EL (cell line): ENCODE measurements at places on chromosomes 6 and 20.

DNA sequence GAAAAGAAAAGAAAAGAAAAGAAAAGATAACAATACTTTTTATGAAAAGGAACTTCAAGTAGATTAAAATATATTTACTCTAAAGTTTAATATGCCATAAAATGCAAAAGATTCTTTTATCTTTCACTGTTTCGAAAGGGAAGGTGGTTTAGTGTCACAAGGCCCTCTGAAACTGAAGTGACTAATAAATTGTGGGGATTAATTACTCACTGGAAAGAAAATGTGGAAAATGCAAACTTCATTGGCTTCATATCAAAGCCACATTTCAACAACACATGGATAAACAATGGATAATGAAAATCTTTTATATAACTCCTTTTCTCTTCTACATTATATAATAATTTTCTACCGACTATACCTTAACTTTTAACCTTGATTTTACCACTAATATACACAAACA, 320.5 kb upstream of the RSPO3 start:
- DNase-seq = peak; percentile 13

GRCh38 chr6:4975506-4975905, 28.3 kb downstream of the RPP40 start:
- DNase-seq = no peak

DNA sequence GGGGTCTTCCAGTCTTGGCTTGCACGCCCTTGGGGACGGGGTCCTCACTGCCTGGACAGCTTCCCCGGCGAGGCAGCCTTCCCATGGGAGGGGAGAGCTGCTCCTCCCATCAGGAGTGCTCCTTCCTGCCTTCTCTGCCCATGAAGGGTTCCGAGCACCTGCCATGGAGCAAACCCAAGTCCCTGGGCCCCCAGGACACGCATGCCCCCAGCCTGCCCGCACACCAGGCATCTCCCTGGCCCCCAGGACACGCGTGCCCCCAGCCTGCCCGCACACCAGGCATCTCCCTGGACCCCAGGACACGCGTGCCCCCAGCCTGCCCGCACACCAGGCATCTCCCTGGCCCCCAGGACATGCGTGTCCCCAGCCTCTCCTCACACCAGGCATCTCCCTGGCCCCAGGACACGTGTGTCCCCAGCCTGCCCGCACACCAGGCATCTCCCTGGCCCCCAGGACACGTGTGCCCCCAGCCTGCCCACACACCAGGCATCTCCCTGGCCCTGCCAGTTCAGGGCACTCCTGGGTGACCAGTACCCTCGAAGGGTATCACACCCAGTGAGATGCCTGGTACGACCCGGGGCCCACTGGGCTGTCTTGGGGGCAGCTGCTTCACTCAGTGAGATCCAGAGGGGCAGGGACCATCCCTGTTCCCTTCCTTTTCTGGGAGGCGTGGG, 21.7 kb downstream of the COL20A1 start:
- no peak for DNase-seq

- no peak for DNase-seq
Observed at GRCh38 chr6:19477563-19477962, 359.6 kb upstream of the ID4 start.

DNA sequence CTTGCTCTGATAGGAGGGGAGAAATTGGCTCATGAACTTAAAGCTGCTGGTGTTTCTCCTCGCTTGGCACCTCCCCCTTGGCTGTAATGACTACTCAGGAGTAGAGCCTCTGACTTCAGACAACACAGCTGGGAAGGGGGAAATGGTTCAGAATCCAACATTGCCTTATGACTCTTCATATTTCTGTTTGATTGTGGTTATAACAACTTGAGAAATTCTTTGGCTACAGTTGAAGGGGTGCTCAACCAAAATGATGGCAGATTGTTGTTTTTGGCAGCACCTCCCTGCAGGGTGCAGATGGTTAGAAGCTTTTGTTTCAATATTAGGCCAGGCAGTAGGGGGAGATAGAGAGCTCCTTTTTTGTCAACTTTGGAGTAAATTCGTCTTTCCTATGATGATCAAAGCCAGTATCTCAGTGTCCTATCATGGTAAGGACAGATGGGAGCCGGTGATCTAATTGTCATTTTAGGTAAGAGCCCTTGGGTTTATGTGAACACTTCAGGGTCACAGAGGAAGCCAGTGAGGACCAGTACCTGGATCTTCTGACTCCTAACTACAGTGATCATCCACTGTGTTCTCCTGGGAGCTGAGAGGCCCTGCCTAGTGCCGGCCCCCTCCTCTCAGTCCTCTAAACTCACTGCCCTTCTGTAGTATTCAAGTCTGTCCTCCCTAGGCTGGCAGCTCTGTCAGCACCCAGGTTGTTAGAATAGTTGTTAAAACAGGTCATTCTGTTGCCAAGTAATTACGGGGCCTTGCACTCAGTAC, 39.9 kb downstream of the RPRD1B start:
- DNase-seq = peak; percentile 96

- peak; percentile 96 for DNase-seq
Observed at GRCh38 chr6:139402876-139403386, 28.5 kb upstream of the CITED2 start.

DNA sequence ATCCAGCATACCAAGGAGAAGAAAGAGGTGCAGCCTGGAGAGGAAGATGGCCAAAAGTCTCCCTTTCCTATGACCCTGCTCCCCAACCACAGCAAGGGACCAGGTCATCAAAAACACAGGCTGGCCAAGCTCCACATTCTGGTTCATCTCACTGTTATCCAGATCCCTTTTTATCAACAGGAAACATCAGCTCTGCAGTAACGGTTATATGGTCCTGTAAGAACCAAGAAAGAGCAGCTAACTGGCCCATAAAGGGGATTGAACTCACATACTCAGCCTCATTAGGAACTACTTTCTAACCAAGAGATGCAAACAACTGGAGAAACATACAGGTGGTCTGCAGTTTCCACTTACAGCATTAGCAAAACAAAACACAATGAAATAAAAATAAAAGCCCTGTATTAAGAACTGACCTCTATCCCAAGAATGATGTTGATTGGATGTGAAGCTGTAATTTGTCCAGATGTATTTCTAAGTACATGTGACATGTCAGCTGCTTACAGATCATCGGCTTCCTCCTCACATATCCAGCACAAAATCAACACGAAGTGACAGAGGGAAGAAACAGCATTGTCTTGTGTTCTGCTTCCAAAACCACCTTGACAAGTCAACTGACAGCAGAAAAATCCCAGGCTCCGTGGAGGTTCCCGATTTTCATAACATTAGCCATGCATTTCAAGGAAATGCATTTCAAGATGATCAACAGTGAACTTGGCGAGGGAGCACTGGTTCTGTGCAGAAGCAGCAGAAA, 557.2 kb upstream of the AGPAT4 start:
- no peak for DNase-seq

DNA sequence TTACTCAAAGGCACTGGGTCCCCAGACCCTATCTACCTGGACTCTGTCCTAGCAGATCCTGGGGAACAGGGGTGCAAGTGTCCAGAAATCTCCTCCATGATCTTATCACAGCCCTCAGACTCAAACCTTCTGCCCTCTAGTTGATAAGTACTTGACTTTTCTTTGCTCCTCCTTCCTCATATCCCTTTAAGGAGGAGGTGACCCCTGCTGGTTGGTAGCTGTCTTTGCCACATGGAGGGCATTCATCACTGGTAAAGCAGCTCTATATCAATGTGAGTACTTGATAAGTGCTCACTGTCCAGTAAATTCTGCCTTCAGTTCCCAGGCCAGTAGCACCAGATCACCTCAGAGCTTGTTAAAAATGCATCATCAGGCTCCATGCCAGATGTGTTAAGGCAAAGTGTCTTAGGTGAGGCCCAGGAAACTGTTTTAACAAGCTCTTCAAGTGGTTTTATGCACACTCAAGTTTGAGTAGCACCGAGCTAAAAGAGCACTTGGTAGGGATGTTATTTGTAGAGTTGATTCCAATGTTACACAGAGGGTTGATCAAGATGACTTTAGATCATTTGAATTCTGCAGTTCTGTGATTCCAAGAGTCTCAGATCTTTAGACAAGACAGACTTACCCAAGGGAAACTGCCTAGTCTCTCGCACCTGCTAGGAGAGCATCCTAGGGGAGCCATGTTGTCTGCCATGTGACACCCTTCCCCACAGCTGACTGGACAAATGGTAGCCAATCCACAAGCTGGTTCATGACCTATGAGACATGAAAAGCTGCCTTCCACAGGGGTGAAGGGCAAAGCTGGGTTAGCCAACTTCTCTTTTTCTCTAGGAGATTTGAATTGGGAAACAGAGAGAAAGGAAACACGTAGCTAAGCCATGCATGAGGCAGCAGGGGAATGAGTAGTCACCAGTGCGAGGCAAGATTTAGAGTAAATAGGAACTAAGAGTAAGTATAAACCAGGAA, 18.6 kb downstream of the TREML2 start:
- peak; percentile 64 for DNase-seq

DNA sequence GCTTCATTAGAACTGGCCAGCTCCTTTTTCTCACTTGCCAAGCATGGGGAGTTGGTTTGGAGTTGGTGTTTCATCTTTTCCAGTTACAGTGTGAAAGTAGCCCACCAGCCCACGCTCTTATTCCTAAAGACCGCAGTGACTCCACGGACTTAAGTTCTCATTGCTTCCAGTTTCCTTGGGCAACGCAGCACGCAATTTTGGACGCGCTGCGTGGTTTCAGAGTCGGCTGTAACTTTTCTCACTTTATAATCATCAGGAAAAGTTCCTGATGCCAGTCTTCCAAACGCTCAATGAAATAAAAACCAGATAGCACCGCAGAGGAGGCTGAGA, 381 bp upstream of the PEX7 start:
- DNase-seq = no peak

- no peak for DNase-seq
Observed at GRCh38 chr6:127920804-127921203, 19.9 kb upstream of the THEMIS start.

GRCh38 chr6:166541366-166541765, 45.1 kb downstream of the RAMACL start:
- DNase-seq = no peak

DNA sequence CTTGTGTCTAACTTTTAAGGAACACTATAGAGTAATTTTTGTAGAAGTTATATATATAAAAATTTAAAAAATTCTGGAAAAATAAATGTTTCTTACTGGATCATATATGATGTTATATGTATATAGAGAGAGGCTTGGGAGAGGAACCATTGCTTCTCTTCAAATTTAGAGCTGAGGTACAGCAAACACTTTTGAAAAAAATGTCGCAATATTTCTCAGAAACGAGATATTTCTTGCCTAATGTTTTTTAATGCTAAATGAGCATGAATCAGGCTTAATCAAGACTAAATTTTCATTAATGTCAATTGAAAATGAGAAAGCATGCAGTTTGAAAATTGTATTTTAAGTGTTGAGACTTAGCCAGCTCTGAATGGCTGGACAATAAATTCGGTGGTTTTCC, 2.6 kb downstream of the PKIB start:
- no peak for DNase-seq

DNA sequence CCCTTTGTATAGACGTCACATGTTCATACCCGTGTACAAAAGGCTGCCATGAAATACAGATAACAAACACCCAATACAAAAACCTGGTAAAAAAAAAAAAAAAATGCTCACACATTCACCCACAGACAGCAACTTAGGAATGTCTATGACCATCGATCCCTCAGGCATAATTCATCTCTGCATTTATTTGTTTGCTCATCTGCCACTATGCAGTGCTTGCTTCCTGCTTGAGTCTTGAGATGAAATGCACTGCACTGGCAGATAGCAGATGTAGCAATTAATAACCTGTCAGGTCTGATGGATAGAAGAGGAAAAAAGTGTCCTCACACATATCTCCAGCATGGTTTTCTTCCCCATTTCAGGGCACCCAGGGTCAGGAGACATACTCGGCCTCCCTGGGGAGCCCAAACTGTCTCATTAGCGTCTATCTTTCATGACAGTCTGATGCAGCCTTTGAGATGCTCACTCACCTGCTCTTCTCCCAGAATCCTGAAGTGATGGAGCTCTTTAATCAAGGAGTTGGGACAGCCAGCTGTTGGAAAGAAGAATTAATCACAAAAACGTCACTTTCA, 295.1 kb upstream of the AGPAT4 start:
- no peak for DNase-seq

DNA sequence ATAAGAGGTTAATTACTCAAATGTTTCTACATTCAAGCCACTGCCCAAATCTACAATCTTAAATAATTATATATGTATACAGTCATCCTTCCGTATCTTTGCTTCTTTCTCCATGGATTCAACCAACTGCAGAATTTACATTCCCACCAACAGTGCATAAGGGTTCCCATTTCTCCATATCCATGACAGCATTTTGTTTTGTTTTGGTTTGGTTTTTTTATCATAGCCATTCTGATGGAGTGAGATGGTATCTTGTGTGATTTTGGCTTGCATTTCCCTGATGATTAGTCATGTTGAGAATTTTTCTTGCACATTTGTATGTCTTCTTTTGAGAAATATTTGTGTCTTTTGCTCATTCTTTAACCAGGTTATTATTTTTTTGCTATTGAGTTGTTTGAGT, 198.5 kb downstream of the C6orf118 start:
- DNase-seq = no peak

DNA sequence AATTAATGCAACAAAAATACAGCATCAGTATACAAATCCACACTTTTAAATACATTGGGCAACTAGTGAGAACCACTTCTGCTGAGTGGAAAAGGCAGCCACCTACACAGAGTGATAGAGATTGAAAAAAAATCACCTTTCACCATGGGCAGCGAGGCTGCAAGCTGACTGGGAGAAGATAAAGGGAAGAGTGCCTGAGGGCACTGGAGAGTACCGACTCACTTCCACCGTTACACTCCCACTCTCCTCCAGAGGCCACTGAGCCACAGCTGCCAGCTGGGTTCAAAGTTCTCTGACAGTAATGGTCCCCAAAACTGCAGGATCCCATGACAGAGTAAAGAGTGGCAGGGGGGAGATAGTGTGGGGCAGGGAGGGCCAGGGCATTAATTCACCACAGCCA, 24.1 kb downstream of the PXT1 start:
- peak; percentile 41 for DNase-seq

DNA sequence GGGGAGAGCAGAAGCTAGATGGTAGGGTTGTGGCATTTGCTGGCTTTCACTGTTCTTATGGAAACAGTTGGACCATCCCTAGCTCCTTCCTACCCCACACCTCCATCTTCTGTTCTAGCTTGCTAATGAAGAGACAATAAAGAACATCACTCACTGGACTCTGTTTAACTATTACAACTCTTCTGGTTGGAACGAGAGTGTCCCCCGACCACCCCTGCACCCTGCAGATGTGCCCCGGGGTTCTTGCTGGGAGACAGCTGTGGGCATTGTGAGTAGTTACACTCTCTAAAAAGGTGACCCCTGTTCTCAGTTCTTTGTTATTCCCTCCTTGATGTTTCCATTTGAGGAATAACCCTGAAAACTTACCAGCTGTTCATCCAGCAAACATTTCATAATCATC, 40.4 kb upstream of the NOP56 start:
- DNase-seq = no peak

- no peak for DNase-seq
Observed at GRCh38 chr20:33296206-33296605, 13.2 kb downstream of the BPIFB1 start.

GRCh38 chr6:100465701-100466409, 1.1 kb upstream of the SIM1 start:
- DNase-seq = peak; percentile 44

GRCh38 chr6:31086788-31087440, 25.5 kb downstream of the C6orf15 start:
- DNase-seq = peak; percentile 86
